ENCODE measurements at places on chromosomes 1 and 21. TPM values are rescaled to one million over a fixed set of nuclear protein-coding genes. Genes with fewer than 3 reads are reported as not detected.

DNA sequence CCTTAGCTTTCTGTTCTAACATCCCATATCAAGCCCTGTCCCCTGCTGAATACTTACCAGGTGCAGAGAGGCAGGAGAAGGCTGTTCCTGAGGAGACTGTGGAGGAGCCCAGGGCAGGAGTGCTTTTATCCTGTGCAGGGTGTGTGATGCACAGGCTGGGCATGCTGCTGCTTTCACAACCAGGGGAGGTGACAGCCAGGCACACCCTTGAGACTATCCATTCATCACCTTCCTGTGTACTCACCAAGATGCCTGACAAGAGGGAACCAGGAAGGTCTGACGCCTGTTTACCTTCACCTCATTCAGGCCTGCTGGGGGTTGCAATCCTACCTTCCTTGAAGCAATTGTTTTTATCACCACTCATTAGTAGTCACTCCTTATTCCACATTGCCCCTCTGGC, at the start of gene LCE3E:
LCE3E (minus strand) TSS at position 100 of the 400 bp plus-strand sequence. CDS start 572 bp downstream, outside the sequence.
- no peak for DNase-seq

- DNase-seq = no peak
Measured at GRCh38 chr1:246037832-246038231, 469.2 kb downstream of the SMYD3 start.

Gene HFM1
- not detected for total RNA-seq

DNA sequence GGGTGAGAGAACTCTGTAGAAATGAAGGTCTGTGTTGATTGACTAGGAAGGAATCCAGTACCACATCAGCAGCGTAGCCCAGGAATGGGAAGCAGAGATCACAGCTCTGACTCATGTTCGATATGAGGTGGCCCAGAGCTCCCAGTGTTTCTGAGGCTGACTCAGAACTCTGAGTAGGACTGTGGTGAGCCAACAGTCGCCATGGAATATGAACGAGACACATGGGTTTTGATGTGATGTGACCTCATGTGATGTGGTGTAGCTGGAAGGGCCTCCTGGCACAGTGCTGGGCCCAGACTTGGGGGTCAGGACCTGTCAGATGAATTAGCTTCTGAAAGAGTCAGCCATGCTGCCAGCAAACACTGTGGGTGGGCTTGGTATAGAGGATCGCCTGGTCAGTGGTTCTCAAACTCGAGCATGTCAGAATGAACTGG, 237.0 kb downstream of the MRPL39 start:
- DNase-seq = peak; percentile 100

DNA sequence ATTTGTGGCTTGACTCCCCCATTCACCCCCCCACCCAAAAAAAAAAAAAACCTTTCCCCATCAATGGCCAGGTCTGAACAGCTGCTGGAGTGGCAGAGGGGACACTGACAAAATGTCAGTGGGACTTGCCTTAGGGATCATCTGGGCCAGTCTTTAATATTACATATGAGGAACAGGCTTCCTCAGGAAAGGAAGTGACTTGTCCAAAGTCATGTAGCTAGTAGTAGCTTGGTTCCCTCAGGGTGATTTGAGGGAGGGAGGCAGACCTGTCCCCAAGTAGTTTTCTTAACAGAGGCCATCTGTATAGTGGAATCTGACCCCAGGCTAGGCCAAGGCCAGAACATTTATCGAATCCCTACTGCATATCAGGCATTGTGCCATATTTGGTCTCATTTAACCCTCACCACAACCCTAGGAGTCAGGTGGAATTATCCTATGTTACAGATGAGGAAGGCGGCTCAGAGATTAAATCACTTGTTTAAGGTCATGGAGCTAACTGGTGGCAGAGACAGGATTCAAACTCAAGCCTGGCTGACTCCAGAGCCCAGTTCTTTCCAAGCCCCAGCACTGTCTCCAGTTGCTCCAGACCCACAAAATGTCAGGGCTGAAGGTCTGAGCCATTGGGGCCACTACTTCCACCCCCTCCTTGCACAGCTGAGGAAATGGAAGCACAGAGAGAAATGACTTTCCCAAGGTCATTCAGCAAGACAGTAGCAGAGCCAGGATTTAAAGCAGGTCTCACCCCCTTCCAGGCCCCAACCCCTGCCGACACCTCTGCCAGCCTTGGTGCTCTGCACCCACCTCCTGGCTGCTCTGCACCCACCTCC, 10.4 kb downstream of the ZBTB7B start:
- DNase-seq = no peak

DNA sequence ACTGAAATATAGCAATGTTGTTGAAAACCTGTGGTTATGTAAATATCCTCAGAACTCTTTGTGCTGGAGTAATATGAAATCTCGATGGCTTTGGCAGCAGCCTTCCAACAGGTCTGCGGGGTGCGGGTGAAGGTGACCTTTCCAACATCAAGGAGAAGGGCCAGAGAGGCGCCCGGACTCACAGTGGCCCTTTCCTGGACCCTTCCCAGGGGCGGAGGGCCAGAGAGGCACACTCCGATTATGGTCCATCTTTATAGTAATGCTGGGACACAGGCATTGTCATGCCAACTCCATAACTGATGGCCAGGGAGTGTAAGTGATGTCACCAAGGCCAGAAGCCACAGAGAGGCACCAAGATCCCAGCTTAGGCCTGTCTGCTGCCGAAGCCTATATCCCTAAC, 18.1 kb downstream of the SLC37A1 start:
- DNase-seq = no peak

Gene SERTAD4
- total RNA-seq = 8.0 TPM
